ENCODE measurements at places on chromosomes 11 and 22.

- DNase-seq, result no peak
These were observed at the start of gene CRACR2B for GRCh38 chr11:827897-828192. Gene CRACR2B (plus strand): TSS chr11:827919. CDS start chr11:828608, 689 bp downstream.

DNA sequence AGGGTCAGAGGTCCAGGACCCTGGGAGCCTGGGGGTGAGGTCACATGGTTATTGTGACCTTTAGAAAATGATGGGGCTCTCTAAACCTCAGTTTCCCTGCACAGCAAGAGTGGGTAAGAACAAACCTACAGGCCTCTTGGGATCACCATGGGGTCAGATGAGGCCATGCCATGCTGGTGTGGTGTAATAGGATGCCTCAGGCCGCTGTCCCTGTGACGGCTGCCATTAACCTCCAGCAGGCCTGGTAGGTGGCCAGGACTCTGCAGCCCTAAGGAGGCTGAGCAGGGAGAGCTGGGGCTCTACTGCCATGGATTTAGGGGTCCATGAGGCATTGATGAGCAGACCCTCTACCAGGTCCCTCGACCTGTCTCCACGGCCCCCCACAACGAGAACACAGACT is 265.5 kb downstream of the CTTN start:
- no peak for DNase-seq

- DNase-seq, result no peak
These were observed 307.5 kb downstream of the ETS1 start for GRCh38 chr11:128279866-128280265.

DNA sequence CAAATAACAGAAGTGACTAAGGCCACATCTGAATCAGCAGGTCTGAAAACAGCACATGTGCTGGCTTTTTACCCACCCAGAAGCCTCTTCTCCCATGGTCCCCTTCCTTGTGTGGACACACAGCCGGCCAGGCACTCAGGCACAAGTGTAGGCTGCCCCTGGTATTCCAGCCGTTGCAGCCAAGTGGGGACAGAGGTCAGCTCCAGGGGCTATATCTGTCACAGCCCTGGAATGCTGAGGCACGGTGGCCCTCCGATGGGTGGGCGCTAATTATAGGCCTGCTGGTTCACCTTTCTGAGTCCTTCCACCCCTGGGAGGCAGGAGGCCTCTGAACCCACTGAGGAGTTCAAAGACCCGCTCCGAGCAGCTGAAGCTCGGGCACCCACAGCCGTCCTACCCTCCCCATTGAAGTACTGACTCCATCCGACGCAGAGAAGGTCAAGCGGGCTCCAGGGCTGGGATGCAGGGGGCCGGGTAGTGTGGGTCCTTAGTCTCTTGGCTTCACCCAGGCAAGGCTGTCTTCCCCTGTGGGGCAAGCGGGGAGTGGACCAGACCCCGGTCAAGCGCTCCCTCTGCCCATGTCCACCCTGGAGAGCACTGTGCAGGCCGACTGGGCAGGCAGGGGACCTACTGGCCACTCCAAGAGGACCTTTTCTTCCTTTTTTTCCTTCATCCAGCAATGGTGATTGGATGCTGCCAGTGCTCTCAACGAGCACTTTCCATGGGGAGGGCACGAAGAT is 14.3 kb downstream of the FGF3 start:
- no peak for DNase-seq

- no peak for DNase-seq
These were observed 1091.9 kb upstream of the TENM4 start for GRCh38 chr11:80532633-80533232.

GRCh38 chr11:65776710-65777141 is 4.0 kb downstream of the AP5B1 start:
- no peak for DNase-seq

DNA sequence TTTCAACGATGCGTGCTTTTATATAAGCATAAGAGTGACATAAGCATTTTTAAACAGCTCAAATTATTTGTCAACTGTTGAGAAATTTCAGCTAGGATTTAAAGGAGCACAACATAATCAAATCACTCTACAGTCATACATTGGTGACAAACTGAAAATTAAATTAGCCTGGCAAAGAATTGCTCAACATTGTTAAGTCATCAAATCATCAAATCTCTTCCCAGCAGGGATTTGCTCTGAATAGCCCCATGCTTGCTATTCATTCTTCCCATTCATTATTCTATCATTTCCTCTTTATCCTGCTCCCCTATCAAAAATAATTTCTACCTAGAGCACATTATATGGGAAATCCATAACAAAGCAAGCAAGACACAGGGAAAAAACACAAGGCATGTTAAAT is 198.7 kb upstream of the LUZP2 start:
- no peak for DNase-seq

DNA sequence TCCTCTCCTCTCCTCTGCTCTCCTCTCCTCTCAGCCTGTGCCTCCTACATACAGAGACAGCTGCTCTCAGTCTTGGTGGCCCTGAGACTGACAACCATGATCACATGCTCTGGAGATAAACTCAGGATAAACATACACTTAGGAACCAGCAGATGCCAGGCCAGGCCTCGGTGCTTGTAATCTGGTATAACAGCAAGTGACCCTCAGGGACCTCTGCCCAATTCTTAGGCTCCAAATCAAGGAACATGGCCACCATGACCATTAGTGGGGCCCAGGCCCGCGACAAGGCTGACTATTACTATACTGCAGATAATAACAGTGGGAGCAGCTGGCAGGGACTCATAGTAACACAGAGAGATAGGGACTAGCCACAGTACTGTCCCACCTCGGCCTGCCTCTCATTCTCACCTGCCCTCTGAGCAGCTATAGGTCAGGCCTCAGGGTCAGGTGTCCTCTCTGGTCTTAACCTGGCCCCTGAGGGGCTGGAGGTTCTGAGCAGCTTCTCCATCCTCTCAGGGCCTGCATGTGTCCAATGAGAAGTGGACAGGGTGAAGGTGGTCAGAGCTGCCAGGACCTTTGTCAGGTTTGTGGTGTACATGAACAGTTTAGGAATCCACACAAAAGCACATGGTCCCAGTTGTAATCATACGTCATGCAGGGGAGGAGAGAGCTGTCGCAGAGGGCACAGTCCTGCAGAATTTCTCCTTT is 106.1 kb downstream of the GGTLC2 start:
- no peak for DNase-seq

- DNase-seq, result no peak
These were observed 29.2 kb downstream of the GUCY1A2 start for GRCh38 chr11:106989078-106989455.
